ENCODE measurements at places on chromosomes 16 and 17.

DNA sequence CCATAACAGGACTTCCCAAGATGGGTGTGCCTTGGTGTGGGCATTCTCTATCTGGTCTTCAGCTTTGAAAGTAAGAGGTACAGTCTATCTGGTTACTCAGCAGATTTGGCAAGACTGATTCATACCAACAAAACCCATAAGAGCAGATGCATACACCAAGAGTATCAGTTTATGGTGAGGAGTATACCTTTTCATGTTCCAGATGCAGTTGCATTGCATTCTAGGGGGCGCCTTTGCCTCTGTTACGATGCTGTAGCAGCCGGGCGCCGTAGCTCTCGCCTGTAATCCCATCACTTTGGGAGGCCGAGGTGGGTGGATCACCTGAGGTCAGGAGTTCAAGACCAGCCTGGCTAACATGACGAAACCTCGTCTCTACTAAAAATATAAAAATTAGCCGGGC, 31.1 kb upstream of the CARMIL2 start:
- no peak for DNase-seq

DNA sequence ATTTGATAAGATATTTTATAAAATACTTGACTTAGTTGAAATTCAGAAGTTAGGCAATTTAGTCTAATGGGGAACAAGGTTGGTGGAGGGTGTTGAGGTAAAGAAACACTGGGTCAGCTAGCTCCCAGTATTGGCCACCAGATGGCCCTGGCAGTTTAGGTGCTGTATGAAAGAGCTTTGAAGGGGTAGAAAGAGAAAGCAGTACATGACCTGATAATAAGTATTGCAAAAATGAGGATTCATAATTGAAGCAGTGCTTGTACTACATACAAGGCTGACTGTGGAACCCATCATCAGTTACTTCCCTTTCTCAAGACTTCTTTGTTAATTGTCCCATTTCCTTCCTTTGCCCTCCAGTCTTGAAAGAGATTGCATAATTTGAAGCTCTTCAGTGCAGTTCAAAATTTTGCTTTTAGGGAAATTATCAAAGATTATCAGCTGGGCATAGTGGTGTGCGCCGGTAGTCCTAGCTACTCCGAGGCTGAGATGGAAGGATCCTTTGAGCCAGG, 29.4 kb downstream of the TANC2 start:
- peak; percentile 7 for DNase-seq

- no peak for DNase-seq
These were observed 45.2 kb downstream of the TOX3 start for GRCh38 chr16:52501746-52502145.

DNA sequence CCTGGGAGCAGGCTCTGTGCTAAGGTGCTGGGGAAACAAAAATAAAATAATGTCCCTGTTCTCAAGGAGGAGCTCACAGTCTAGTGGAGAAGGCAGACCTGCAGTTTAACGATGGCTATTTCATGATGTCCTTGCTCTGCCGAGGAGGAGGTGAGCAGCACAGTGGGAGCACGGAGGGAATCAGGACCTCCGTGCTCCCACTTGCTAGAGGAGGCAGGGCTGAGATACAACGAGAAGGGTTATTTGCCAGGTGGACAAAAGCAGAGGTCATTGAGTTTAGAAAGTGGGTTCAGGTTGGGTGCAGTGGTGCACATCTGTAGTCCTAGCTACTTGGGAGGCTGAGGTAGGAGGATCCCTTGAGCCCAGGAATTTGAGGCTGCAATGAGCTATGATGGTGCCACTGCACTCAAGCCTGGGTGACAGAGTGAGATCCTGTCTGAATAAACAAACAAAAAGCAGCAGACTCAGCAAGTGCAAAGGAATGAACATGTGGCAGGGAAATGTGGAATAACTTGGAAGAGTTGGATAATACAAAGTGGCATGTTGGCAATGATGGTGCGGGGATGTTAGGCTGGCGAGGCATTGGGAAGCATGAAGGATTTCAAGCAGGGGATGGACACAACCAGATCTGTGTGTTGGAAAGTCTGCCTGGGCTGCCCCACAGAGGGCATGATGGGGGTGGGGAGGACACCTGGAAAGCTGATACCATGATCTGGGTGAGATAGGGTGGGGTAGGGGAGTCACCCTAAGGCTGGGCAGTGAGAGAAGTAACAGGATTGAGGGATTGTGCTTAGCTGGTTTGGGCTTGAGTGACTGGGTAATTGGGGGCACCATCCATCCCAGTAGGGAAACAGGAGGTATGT, 12.8 kb upstream of the TNS4 start:
- DNase-seq = no peak

DNA sequence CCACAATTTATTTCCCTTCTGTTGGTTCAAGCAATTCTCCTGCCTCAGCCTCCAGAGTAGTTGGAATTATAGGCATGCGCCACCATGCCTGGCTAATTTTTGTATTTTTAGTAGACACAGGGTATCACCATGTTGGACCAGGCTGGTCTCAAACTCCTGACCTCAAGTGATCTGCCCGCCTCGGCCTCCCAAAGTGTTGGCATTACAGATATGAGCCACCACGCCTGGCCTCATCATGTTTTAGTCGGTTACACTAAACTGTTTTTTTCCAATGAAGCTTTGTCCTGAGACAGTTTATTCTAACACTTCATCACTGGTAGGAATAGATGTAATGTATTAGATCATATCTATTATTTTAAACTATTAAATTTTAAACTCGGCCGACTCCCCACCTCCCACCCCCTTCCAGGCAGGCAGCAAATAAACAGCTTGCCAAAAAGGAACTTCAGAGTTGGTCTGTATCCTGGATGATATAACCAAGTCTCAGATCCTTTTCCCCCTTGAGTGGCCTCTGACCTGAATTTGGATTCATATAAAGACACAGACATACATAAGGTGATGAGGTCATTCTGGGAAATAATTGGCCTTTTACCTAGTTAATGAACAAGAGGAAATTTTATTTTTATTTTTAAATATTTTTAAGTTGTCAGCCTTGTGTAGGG, 18.4 kb upstream of the CORO6 start:
- DNase-seq = no peak

DNA sequence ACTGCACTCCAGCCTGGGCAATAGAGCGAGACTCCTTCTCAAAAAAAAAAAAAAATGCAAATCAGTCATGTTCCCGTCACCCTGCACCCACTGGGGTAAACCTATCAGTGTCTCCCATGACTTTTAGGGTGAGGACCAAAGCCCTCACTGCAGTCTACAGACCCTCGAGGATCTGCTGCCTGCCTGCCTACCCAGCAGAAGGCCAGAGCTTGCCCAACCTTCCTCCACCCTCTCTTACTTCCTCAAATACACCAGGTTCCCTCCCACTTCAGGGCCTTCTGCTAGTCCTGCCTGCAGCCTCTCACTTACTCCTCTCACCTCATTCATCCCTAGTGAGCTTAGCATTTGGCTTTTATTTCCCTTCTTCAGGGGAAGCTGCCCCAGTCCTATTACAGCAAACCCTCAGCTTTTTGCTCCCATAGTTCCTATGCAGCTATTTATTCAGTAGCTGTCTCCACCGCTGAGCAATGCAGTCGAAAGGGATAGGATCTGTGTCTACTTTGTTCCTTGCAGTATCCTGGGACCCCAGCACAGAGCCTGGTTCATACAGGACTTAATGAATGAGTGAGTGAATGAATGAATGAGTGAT, 17.8 kb upstream of the TOB1 start:
- DNase-seq = no peak

DNA sequence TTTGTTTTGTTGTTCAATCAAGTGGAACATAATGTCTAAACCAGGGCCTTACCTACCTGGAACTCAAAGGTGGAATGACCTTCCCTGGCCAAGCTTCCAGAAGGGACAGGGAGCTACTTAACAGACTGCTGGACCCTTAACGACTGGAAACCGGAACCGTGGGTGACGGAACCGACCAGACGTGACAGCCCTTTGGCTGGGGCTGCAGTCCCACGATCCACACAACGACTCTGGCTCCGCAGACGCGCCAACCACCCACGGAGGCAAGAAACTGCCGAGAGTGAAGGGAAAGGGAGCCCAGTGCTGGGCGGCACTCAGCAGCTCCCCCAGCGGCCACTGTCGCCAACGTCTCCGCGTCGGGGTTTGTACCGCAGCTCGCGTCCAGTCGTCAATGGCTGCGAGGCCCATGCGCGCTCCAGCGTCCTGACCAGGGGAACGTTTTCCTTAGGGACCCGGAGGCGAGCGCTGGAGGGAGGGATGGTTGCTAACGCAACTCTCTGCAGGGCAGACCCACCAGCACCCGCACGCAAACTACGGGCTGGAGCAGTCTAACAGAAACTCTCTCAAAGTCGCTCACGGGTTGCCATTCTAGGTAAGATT, 5.5 kb upstream of the KIF22 start:
- DNase-seq = no peak

- no peak for DNase-seq
These were observed 27.9 kb downstream of the VAT1L start for GRCh38 chr16:77816293-77816692.

DNA sequence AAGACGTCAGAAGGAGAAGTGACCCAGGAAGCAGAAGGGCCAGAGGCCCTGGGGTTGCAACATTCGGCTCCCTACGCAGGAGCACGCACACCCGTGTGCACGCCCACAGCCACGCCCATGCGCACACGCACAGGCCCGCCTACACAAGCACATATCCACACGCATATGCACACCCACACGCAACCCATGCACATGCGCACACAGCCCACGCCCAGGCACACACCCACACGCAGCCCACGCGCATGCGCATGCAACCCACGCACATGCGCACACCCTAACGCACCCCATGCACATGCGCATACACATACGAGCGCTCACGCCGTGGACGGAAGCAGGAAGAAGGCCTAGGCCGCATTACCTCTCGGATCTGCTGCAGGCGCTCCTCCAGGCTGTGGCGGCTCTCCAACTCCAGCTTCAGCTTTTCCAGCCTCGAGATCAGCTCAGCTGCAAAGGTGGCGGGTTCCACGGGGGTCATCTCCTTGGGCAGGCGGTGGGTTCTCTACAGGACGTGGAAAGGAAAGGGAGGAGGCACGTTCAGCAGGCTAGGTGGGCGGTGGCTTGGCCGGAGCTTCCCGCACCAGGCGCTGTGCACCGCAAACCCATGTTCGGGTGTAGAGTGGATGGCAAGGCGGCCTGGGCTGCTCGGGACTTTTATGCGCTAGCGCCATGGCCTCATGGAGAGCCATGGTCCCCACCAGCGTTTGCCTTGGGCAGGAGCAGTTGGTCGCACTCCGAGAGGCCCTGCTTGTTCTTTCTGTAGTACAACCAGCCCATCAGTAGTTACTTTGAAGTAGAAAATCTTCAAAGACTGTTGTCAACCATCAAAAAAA, 23.4 kb downstream of the AXIN2 start:
- no peak for DNase-seq

DNA sequence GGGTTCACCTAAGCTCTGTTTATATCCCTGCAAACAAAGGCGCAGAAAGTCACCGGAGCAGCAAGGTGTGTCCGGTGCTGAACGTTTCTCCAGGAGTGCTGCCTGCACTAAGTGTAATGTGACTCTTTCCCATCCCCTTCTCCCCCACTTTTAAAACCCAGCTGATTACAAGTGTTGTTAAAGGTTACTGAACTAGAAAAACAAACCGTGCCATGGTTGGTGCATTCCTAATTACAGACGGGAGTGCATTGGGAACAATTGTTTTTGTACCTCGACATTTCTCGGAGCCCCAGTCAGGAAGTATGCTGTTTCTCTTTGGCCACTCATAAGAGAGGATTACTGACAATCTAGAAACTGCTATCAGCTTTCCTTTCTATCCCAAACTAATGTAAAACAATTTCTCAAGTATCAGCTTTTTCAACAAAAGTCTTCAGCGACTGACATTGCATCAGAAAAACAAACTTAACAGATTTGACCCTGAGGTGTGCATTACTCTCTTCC, 441.0 kb upstream of the SALL1 start:
- peak; percentile 21 for DNase-seq

DNA sequence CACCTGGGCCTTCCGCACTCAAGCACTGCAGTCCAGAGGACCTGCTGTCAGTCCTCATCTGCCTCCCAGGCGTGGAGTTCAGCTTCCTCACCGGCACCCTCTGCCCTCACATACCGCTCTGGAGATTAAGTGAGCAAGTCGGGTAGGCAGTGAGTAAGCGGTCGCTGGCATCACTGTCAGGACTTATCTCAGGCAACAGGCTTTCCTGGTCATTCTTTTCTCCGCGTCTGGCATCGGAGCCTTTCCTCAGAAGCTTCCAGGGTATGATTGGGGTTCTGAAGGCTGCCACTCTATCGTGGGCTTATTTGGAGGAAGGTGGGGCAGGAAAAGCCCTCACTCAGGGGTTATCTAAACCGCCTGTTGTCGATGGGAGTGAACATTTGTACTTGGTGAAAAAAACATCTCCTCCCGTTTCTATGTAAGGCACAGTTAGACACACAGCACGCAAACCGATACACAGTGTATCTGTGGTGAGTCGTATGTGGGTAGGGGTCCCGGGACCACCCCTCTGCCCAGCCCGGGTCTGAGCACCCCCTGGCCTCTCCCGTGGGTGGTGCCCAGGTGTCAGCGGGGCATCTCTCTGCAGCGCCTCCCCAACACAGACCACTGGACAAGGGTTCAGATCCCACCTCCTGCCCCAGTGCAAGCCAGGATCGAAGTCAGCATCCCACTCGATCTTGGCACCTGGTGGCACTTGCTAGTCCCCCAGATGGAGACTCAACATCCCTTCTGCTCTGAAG, 92.5 kb upstream of the PLCG2 start:
- DNase-seq = no peak

DNA sequence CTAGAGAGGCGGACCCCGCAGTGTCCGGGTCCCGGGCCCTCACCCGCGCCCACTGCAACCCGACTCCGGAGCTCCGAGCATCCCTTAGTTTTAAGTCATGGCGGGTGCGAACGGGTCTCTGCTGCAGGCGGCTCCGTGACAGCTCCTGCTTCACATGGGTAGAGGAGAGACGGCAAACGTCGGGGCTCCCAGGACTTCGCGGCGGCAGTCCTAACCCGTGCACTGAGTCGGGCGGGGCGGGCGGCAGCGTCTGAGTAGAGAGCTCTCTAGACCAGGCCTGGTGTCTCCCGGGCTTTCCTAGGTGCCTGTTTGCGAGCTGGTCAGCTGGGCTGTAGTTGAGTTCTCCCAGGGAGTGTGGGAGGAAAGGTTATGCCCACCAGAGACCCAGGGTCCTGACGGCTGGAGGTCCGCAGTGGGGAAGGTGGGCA, 345 bp downstream of the TSC2 start:
- DNase-seq = no peak

- DNase-seq = peak; percentile 98
These were observed 316.1 kb upstream of the IRX3 start for GRCh38 chr16:54602666-54603065.

DNA sequence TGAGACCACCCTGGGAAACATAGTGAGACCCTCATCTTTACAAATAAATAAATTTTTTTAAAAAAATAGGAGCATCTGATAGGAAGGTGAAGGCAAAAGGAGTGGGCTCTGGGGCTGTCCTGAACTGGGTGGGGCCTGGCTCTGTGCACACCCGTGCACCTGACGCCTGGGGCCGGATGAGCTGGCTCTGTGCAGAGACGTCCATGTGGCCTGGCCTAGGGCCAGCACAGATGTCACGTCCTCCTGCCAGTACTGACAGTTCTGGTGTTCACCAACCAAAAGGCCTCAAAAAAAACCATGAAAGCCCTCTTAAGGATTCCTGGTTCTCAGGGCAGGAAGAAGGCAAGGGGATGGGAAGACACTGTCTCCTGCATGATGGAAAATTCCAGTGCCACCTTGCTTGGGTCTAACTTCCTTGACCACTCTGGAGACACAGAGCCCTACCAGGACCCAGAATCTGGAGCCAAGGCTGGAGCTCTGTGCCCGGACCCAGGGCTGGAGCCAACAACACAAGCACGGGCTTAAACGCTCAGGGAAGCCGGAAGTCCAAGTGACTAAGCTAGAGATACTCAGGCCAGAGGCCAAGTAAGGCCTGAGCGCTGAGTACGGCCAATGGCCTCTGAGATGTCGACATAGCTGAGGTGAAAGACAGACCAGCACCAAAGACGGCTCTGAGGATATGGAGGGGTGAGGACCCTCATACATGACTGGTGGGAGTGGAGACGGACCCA, 32.9 kb downstream of the COPRS start:
- DNase-seq = peak; percentile 81

Data from NCI-H2171 treated with DMSO at 0.1 percent for 48 hours (cell line).